Right cardiac atrium (tissue), 5 donors: ENCODE measurements at places on chromosomes 3 and 15.

DNA sequence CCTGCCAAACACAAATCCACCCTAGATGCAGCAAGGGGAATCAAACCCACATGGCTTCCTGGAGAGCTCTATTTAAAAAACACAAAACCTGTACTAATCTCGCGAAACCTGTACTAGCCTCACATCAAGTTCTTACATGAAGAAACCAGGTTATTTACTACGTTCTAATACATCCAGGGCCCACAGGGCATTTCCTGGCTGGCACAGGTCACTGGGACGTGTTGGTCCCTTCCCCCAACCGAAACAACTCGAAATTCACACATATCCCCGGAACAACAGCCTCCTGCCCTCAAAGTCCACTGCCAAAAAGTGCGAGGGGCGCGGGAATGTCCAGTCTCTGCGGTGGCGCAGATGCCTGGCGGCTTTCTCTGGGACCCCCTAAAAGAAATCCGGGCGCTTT is 955 bp downstream of the CDCP1 start:
- no peak for DNase-seq

DNA sequence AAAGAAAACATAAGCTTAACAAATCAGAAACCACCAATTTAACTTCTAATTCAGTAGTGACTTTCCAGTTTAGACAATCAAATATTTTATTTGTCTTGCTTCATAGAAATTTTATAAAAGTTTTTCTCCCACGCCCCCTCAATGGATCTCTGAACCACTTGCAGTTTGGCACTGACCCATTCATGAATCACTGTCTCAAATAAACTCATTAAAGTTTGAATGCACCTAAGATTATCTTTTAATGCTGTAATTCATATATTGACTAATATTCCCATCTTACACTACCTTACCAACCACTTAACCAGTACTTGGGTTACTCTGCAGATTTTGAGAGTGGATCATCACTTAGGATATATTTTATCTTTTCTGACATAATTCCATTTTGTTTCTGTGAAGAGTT is 880.2 kb downstream of the OTOL1 start:
- no peak for DNase-seq

GRCh38 chr3:31996195-31996594 is 14.6 kb downstream of the ZNF860 start:
- DNase-seq, result no peak

- no peak for DNase-seq
Observed at GRCh38 chr15:59522988-59523461, 85.0 kb downstream of the FAM81A start.

- DNase-seq, result no peak
Observed at GRCh38 chr15:83208367-83208661, 691 bp upstream of the HDGFL3 start.

- DNase-seq, result no peak
Observed at GRCh38 chr3:132563420-132564069, 33.5 kb upstream of the ACKR4 start.
